ENCODE measurements at places on chromosomes 2 and 18. TPM values are rescaled to one million over a fixed set of nuclear protein-coding genes. Genes with fewer than 3 reads are reported as not detected.

GRCh38 chr2:25202275-25202674, 33.9 kb upstream of the POMC start:
- DNase-seq, result no peak
- H3K27ac ChIP-seq, result no peak overlapping the region
- no peaks in the 10 kb centered on the region for H3K4me1 ChIP-seq
- no peaks in the 10 kb centered on the region for H3K27me3 ChIP-seq
- no peak overlapping the region for H3K4me3 ChIP-seq

The DES gene
- 139 TPM for total RNA-seq

DNA sequence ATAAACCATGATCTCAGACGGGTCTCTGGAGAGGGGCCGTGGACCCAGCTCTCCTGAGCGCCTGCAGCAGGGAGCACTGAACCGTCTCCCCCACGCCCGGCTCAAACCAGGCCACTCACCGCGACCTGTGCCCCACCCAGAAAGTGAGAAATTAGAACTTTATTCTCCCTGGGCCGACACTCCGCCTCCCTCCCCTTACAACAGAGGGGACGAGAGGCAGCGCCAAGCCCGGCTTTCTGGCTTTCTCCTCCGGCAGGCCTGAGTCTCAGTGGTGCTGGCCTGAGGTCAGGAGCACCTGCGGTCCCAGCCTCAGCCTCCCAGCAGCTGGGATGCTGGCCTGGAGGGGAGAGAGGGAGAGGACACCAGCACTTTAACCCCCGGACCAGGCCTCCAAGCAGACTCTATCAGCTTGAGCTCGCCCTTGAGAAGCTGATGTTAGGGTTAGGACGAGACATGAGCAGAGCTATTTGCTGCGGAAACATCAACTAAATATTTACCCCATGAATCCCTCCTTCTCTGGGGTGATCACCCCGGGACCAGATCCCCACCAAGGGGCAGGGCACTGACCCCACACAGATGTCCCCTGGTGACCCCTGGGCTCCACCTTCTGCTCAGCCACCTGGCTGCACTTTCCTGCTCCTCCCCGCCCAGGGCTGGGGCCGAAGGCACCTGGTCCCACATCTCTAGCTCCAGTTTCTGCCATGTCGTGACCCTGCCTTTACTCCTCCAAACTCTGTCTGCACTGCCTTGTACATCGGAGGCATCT, 856.3 kb upstream of the SALL3 start:
- DNase-seq, result no peak
- no peaks in the 10 kb centered on the region for H3K27me3 ChIP-seq
- H3K27ac ChIP-seq, result no peak overlapping the region

The AKAIN1 gene
- not detected for total RNA-seq

The LGALSL gene
- total RNA-seq, result 22.8 TPM

The GALNT13 gene
- total RNA-seq, result 2.4 TPM

DNA sequence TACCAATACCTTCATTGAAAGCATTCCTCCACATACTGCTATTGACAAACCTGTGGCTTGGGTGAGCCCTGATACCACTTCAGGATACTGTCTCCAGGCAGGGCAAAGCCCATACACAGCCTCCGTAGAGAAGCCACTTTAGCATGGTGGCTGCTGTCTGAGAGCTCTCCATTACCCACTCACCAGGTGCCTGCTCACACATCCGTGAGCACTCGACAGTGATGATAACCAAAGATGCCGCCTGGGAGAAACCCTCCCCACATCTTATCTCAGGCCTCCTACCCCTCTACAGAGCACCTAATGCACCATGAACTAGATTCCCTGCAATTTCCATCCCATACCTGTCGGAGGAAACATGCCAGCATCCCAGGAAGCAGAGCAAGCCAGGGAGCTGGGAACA, 57.6 kb upstream of the KLHL29 start:
- H3K4me1 ChIP-seq, result no peaks in the 10 kb centered on the region
- H3K27me3 ChIP-seq, result no peaks in the 10 kb centered on the region
- H3K4me3 ChIP-seq, result no peak overlapping the region
- DNase-seq, result no peak
- no peaks in the 10 kb centered on the region for H3K36me3 ChIP-seq
- H3K27ac ChIP-seq, result no peak overlapping the region

The MAP3K19 gene
- total RNA-seq, result not detected

GRCh38 chr2:100485396-100485795, 15.1 kb downstream of the NMS start:
- H3K27ac ChIP-seq, result no peak overlapping the region
- H3K36me3 ChIP-seq, result no peaks in the 10 kb centered on the region
- no peaks in the 10 kb centered on the region for H3K4me1 ChIP-seq
- no peak overlapping the region for H3K4me3 ChIP-seq
- DNase-seq, result no peak
- H3K27me3 ChIP-seq, result no peaks in the 10 kb centered on the region

DNA sequence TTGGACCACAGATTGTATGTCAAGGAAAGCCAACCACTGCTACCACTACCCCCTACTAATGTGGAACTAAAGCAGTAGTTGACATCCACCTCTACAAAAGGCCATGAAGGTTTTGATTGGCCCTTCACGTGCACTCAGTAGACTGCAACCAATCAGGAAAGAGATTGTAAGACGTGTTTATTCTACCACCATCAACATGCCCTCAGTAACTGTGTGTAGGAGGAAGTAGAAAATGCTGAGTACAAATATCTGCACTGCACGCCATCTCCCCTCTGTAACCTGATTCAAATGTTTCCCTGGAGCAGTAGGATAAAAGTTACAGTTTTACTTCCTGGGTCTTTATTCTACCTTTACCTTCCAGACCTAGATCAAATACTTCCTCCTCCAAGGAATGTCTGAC, 2.9 kb upstream of the CASP10 start:
- no peak for DNase-seq
- no peaks in the 10 kb centered on the region for H3K36me3 ChIP-seq
- H3K4me3 ChIP-seq, result no peak overlapping the region
- H3K27me3 ChIP-seq, result no peaks in the 10 kb centered on the region

GRCh38 chr2:120859814-120860578, 124.3 kb downstream of the GLI2 start:
- no peaks in the 10 kb centered on the region for H3K4me1 ChIP-seq
- no peaks in the 10 kb centered on the region for H3K27me3 ChIP-seq
- no peak for DNase-seq
- H3K4me3 ChIP-seq, result no peak overlapping the region
- H3K36me3 ChIP-seq, result no peaks in the 10 kb centered on the region

The MOCOS gene
- total RNA-seq, result 5.0 TPM

The HOXD4 gene
- total RNA-seq, result 12.1 TPM

- peaks cover 38% of the 10 kb centered on the region for H3K36me3 ChIP-seq
- H3K4me1 ChIP-seq, result peaks cover 12% of the 10 kb centered on the region
- DNase-seq, result no peak
- no peaks in the 10 kb centered on the region for H3K27me3 ChIP-seq
These were observed 83.9 kb downstream of the WDSUB1 start for GRCh38 chr2:159202568-159203071.

GRCh38 chr18:52652391-52652790, 312.4 kb downstream of the DCC start:
- no peaks in the 10 kb centered on the region for H3K36me3 ChIP-seq
- DNase-seq, result no peak
- H3K4me3 ChIP-seq, result no peak overlapping the region
- H3K4me1 ChIP-seq, result no peaks in the 10 kb centered on the region
- no peak overlapping the region for H3K27ac ChIP-seq

GRCh38 chr2:233988581-233988980, 61.9 kb upstream of the SPP2 start:
- H3K27me3 ChIP-seq, result no peaks in the 10 kb centered on the region
- H3K27ac ChIP-seq, result no peak overlapping the region
- no peak overlapping the region for H3K4me3 ChIP-seq

The CACNB4 gene
- 1.1 TPM for total RNA-seq

The CD28 gene
- total RNA-seq, result 0.67 TPM

DNA sequence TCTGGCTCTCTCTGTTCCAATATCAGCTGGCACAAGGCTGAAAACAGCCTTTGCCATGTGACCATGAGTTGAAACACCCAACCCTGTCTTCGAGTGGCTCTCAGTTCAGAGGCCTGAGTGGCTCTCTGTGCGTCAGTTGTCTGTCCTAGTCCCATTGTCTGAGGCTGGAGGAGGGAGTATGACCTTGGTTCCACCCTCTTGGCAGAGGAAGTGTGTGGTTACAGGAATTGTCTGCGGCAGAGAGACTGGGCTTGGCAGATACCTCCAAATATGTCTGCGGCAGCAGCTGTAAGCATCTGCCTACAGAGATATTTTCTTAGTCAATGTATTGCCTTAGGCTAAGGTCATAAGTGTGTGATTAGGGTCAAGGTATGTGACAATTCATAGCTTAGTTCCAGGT, 32.6 kb downstream of the CNGA3 start:
- no peaks in the 10 kb centered on the region for H3K4me1 ChIP-seq
- H3K4me3 ChIP-seq, result no peak overlapping the region
- H3K36me3 ChIP-seq, result no peaks in the 10 kb centered on the region
- H3K27ac ChIP-seq, result no peak overlapping the region

DNA sequence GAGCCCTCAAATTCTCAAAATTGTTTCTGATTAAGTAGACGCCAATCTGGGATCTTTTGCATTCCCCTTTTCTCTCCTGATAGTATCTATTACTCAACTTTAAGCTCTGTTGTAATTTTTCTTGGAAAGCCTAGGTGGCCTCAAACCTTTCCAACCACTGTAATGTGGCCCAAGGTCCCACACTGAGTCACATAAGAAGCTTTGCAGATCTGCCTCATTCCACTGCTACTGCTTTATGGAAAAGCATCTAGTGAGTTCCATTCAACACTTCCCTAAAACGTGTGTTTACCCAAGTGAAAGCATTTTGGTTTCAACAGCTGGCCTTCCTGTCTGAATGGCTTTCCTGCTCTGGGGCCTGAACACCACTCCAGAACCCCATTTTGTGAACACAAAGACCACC, 493.6 kb upstream of the SPHKAP start:
- H3K4me3 ChIP-seq, result no peak overlapping the region
- no peak for DNase-seq
- no peak overlapping the region for H3K27ac ChIP-seq
- no peaks in the 10 kb centered on the region for H3K27me3 ChIP-seq

GRCh38 chr2:62529758-62530157, 23.8 kb upstream of the TMEM17 start:
- H3K27ac ChIP-seq, result no peak overlapping the region
- no peak for DNase-seq
- no peaks in the 10 kb centered on the region for H3K27me3 ChIP-seq
- no peaks in the 10 kb centered on the region for H3K36me3 ChIP-seq
- no peak overlapping the region for H3K4me3 ChIP-seq
- no peaks in the 10 kb centered on the region for H3K4me1 ChIP-seq

The PRADC1 gene
- total RNA-seq, result 41.4 TPM

The SNORC gene
- total RNA-seq, result 5.0 TPM

DNA sequence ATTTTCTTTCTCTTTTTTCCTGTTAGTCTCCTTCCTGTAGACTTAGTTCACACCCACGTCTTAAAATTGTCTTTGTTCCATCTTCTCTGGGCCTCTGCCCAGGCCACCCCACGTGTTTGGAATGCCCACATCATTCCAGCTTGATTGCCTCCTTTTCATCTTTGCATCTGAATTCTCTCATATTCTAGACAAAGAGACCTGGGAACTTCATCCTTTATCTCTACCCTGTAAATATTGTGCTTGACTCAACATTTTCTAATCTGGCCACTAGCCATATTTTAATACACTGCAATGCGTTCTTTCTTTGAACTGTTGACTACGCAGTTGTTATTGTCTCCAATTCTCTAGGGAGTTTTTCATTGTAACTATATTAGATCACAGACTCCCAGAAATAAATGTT, 187.5 kb upstream of the NRXN1 start:
- H3K4me3 ChIP-seq, result no peak overlapping the region
- H3K27ac ChIP-seq, result no peak overlapping the region
- no peaks in the 10 kb centered on the region for H3K36me3 ChIP-seq
- no peak for DNase-seq

The AFG3L2 gene
- 89.7 TPM for total RNA-seq

The CD8A gene
- total RNA-seq, result 8.9 TPM

GRCh38 chr2:43448822-43449110, 147.1 kb downstream of the THADA start:
- H3K36me3 ChIP-seq, result no peaks in the 10 kb centered on the region
- H3K27ac ChIP-seq, result no peak overlapping the region
- H3K27me3 ChIP-seq, result no peaks in the 10 kb centered on the region
- no peak for DNase-seq
- H3K4me3 ChIP-seq, result no peak overlapping the region

DNA sequence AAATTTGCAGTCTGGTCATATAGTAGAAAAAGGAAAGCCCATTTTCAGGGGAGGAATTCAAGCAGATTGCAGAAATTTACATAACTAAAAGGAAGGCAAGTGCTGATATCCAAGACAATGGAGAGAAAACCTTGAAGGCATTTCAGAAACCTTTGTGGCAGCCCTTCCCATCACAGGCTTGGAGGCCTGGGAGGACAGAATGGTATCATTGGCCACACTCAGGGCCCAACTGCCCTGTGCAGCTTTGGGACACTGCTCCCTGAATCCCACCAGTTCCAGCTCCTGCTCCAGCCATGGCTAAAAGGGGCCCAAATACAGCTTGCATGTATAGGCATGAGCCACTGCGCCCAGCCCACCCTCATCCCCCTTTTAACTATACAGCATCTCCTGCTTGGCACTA, 81.1 kb upstream of the NYAP2 start:
- H3K4me1 ChIP-seq, result no peaks in the 10 kb centered on the region
- H3K27me3 ChIP-seq, result no peaks in the 10 kb centered on the region
- DNase-seq, result no peak
- H3K36me3 ChIP-seq, result no peaks in the 10 kb centered on the region
- no peak overlapping the region for H3K27ac ChIP-seq

DNA sequence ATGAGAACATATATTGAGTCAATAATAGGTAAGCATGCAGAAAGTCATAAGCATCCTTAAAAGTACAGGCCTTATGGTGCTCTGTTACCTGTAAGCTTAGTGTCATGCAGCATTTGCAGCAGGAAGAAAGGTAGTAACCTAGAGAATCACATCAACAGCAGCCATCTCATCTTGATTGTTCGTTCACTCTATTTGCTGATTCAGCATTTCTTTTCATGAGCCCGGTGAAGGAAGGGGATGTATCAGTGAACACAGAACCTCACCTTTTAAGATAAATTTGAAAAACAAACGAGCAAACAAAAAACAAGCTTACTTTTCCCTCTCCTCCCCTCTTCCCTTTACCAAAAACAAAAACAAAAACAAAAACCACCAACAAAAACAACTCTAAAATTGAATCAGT, 89.9 kb downstream of the MIB1 start:
- H3K27me3 ChIP-seq, result no peaks in the 10 kb centered on the region
- H3K4me1 ChIP-seq, result no peaks in the 10 kb centered on the region
- H3K4me3 ChIP-seq, result no peak overlapping the region
- no peak for DNase-seq
- H3K27ac ChIP-seq, result no peak overlapping the region
- H3K36me3 ChIP-seq, result no peaks in the 10 kb centered on the region

GRCh38 chr2:224221455-224221913, 180.4 kb downstream of the FAM124B start:
- H3K36me3 ChIP-seq, result no peaks in the 10 kb centered on the region
- H3K27ac ChIP-seq, result no peak overlapping the region
- DNase-seq, result no peak
- no peak overlapping the region for H3K4me3 ChIP-seq
- no peaks in the 10 kb centered on the region for H3K27me3 ChIP-seq
- no peaks in the 10 kb centered on the region for H3K4me1 ChIP-seq

GRCh38 chr18:35174745-35175144, 66.1 kb upstream of the ZNF397 start:
- H3K4me3 ChIP-seq, result no peak overlapping the region
- H3K27ac ChIP-seq, result no peak overlapping the region
- H3K4me1 ChIP-seq, result no peaks in the 10 kb centered on the region
